ENCODE measurements at places on chromosomes 4 and X. TPM values are rescaled to one million over a fixed set of nuclear protein-coding genes. Genes with fewer than 3 reads are reported as not detected.

RAB33A gene
- total RNA-seq: not detected

TAF7L gene
- total RNA-seq: not detected

TRAM1L1 gene
- total RNA-seq: not detected

CPLX1 gene
- total RNA-seq: not detected

CSAG2 gene
- total RNA-seq: not detected

SPACA5 gene
- not detected for total RNA-seq

DNA sequence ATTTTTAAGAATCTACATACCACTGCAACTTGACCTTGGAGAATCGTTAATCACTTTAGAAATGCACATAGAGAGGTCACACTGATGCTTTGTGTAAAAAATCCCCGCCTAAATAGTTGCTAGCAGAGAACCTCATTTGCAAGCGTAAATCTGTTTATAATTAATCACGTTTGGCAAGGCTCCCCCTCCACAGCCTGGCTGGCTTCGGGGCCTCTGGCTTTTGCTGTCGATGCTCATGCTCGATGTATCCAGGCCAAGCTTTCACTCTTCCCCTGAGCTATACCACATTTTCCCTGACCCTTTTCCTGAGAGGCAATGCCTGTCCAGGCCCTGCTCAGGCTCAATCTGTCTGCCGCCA is 23.4 kb downstream of the CYTL1 start:
- H3K27me3 ChIP-seq: no peaks in the 10 kb centered on the region
- no peak for DNase-seq
- H3K27ac ChIP-seq: no peak overlapping the region
- peaks cover 10% of the 10 kb centered on the region for H3K4me1 ChIP-seq
- no peaks in the 10 kb centered on the region for H3K36me3 ChIP-seq

GRCh38 chrX:68726366-68726765 is 78.9 kb downstream of the STARD8 start:
- no peaks in the 10 kb centered on the region for H3K4me1 ChIP-seq
- no peak for DNase-seq
- peaks cover 48% of the 10 kb centered on the region for H3K36me3 ChIP-seq
- H3K27me3 ChIP-seq: peaks cover 10% of the 10 kb centered on the region
- no peak overlapping the region for H3K27ac ChIP-seq

- DNase-seq: no peak
- H3K27ac ChIP-seq: no peak overlapping the region
- no peaks in the 10 kb centered on the region for H3K4me1 ChIP-seq
- H3K27me3 ChIP-seq: no peaks in the 10 kb centered on the region
- no peak overlapping the region for H3K4me3 ChIP-seq
These were observed 33.3 kb upstream of the CXCL6 start for GRCh38 chr4:73803213-73803612.

DNA sequence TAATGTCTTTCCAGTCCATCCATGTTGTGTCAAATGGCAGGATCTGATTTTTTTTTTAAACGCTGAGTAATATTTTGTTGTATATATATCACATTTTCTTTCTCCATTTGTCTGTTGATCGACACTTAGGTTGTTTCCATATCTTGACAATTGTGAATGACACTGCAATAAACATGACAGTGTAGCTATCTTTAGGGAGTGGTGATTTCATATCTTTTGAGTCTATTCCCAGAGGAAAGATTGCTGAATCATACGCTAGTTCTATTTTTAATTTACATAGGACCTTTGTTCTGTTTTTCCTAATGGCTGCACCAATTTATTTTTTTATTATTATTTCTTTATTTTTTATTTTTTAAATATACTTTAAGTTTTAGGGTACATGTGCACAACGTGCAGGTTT is 470.7 kb downstream of the CCSER1 start:
- H3K36me3 ChIP-seq: no peaks in the 10 kb centered on the region
- no peak overlapping the region for H3K27ac ChIP-seq
- DNase-seq: no peak
- no peak overlapping the region for H3K4me3 ChIP-seq

GRCh38 chr4:152485726-152486276 is 50.1 kb downstream of the FBXW7 start:
- no peaks in the 10 kb centered on the region for H3K27me3 ChIP-seq
- H3K4me1 ChIP-seq: peaks cover 38% of the 10 kb centered on the region
- no peaks in the 10 kb centered on the region for H3K36me3 ChIP-seq
- no peak for DNase-seq
- H3K4me3 ChIP-seq: no peak overlapping the region
- no peak overlapping the region for H3K27ac ChIP-seq

DNA sequence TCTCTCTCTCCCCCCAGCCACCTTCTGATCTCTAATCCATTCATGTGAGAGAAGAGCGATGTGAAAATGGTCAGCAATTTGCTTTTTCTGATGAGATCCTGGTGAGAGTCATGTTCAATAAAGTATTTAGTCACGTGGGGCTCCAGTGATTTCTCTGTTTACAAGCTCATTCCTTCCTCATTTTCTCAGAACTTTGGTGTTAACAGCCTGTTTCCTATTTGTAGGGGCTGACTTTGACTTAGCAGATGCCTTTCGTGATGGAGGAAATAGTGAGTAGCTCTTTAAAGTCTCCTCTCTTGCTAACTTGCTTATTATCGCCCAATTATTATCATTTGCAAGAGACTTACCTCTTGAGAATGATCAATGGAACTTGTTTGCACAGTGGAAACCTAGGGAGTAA is 72.6 kb upstream of the CD99 start:
- H3K4me3 ChIP-seq: no peak overlapping the region
- no peaks in the 10 kb centered on the region for H3K27me3 ChIP-seq
- H3K27ac ChIP-seq: no peak overlapping the region
- H3K36me3 ChIP-seq: no peaks in the 10 kb centered on the region
- H3K4me1 ChIP-seq: no peaks in the 10 kb centered on the region

DNA sequence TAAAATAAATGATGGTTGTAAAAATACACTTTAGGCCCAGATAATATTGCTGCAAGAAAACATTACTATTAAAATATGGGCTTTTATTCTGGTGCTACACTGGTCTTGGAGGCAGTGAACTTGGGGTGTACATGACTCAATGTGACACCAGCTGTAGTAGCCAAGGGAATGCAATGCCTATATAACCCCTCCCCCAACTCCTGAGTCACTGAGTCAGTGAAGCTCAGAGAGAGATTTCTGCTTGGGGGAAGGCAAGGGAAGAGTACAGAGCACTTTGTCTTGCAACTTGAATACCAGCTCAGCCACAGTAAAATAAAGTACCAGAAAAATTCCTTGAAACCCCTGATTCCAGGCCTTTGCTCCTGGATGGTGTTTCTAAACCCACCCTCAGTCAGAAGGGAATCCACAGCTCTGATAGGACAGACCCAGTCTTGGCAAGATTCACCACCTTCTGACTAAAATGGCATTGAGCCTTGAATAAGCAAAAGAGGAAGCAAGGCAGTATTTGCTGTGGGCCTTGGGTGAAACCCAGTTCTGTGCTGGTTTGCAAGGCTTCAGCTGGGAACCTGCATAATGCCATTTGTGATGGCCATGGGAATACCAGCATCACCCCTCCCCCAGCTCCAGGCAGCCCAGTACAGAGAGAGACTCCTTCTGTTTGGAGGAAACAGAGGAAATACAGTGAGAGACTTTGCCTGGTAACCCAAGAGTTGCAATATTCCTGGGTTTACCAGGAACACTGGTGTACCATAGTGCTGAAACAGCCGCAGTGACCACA is 209.9 kb downstream of the IQCM start:
- DNase-seq: no peak
- H3K27ac ChIP-seq: no peak overlapping the region
- H3K4me3 ChIP-seq: no peak overlapping the region
- H3K4me1 ChIP-seq: no peaks in the 10 kb centered on the region
- no peaks in the 10 kb centered on the region for H3K36me3 ChIP-seq

GRCh38 chr4:108492816-108493595 is 127.4 kb upstream of the RPL34 start:
- H3K4me1 ChIP-seq: no peaks in the 10 kb centered on the region
- H3K36me3 ChIP-seq: no peaks in the 10 kb centered on the region
- H3K4me3 ChIP-seq: no peak overlapping the region
- no peak overlapping the region for H3K27ac ChIP-seq

DNA sequence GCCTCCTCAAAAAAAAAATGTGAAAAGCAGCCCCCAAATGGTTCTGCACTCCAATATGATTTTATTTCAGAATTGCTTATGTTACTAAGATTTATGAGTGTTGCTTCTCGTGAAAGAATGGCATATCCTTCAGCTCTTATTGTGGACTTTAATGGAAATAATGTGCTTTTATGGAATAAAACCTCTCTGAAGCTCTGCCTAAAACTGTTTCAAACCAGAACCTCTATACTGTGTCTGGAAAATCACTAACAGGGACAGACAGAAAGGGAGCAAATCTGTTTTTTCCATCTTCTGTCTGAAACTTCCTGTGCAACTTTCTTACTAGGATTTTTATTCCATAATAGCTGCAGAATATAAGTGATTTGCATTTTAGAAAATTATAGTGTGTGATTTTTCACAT is 493.1 kb downstream of the ANKRD50 start:
- H3K4me3 ChIP-seq: no peak overlapping the region
- DNase-seq: no peak
- no peaks in the 10 kb centered on the region for H3K27me3 ChIP-seq
- no peak overlapping the region for H3K27ac ChIP-seq
- H3K36me3 ChIP-seq: no peaks in the 10 kb centered on the region

DNA sequence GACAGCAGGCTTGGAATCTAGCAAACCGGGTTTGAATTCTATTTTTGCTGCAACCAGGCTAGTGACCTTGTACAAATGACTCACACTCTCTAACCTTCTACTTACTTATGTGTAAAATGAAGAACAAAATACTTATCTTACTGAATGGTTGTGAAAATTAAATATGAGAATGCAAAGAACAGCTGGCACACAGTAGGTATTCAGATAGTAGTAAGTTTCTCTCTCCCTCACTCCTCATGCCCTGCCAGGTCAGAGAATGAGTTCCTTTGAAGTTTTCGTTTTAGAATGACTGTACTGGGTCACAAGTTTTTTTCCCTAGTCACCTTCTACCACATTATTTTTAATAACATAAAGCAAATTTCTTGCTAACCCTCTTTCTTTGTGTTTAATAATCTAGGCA is 33.0 kb downstream of the CISD2 start:
- H3K4me3 ChIP-seq: no peak overlapping the region
- no peaks in the 10 kb centered on the region for H3K4me1 ChIP-seq
- no peaks in the 10 kb centered on the region for H3K36me3 ChIP-seq
- H3K27ac ChIP-seq: no peak overlapping the region

GRCh38 chr4:93896516-93896915 is 68.0 kb downstream of the ATOH1 start:
- DNase-seq: no peak
- H3K36me3 ChIP-seq: no peaks in the 10 kb centered on the region
- H3K27ac ChIP-seq: no peak overlapping the region
- H3K27me3 ChIP-seq: no peaks in the 10 kb centered on the region
- no peak overlapping the region for H3K4me3 ChIP-seq
- no peaks in the 10 kb centered on the region for H3K4me1 ChIP-seq

DNA sequence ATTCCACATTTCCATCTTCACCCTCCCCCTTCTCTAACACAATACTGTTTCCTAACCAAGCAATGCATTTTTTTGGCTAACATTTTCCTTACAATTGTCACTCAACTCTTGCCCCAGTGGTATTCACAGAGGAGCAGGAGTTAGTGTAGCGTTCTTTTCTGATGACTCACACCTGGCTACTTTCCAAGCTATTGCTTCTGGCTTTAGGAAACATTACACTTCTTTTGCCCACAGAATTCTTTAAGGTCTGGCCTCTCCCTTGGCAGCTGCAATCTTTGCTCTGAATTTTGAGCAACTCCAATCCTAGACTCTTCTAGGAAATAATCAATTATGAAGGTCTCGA is 27.5 kb upstream of the PDGFC start:
- no peaks in the 10 kb centered on the region for H3K36me3 ChIP-seq
- peak; percentile 48 for DNase-seq
- H3K27ac ChIP-seq: no peak overlapping the region
- no peak overlapping the region for H3K4me3 ChIP-seq
- H3K27me3 ChIP-seq: no peaks in the 10 kb centered on the region
- H3K4me1 ChIP-seq: no peaks in the 10 kb centered on the region

- H3K4me1 ChIP-seq: no peaks in the 10 kb centered on the region
- H3K27ac ChIP-seq: no peak overlapping the region
- H3K4me3 ChIP-seq: no peak overlapping the region
- no peaks in the 10 kb centered on the region for H3K27me3 ChIP-seq
- no peak for DNase-seq
These were observed 64.0 kb upstream of the FGF13 start for GRCh38 chrX:138775517-138775916.

DNA sequence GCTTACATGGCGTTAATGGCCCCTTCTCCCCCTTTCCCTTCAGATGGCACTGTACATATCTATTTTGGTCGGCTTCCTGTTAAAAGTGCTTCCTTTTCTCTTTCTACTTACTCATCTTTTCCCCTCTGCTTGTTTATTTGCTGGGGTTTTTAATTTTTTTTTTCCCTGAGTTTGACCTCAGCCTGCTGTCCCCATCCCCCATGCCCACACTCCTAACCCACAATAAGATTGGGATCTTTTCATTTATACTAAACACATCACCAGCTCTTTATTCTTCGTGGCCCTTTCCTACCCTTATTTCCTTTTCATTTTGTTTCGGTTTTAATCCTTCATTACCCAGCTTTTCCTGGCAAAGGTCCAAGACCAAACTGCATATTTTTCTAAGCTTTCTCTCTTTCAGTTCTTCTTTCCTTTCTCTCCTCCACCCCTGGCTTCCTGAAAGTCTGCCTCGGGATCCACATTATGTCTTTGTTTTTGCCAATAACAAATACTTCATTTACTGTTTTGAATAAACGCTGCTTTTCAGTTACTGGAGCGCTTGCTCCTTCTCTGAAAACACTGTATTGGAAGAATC is 152.0 kb upstream of the USP9X start:
- peak; percentile 33 for DNase-seq
- no peaks in the 10 kb centered on the region for H3K4me1 ChIP-seq
- H3K36me3 ChIP-seq: no peaks in the 10 kb centered on the region
- no peaks in the 10 kb centered on the region for H3K27me3 ChIP-seq
